ENCODE measurements at places on chromosomes 12 and 14.

DNA sequence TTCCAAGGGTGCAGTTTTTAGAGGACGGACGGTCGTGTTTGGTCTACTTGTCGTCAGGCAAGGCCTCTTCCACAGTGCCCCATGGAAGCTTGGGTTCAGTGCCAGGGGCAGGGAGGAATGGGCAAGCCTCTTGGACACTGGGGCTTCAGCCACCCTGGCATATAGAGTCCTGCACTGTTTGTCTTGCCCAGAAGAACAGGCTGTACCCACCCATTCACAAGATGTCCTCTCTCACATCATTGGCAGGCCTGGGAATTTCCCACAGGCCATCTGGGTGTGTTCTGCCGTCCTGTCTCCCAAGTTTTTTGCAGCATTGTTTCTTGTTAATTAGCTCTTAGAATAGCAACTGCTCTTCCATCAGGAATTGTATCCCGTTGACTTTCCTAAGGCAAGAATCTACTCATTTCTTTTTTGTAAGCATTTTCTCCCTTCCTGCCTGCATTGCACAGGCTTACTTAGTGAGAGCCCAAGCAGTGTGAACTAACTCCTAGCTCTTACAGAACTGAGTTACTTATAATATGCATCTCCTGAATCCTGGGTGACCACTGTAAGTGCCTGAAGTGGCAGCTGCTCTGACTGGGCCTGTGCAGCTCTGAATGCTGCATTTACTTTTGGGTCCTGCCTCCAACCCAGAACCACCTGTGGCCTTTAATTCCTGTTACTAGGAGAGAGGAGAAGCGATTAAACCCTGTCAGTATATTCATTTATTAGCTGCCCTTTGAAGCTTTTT is 149.4 kb upstream of the HIF1A start:
- DNase-seq = no peak

GRCh38 chr12:51921017-51921725 is 13.9 kb downstream of the ACVRL1 start:
- DNase-seq = no peak

- no peak for DNase-seq
Observed at GRCh38 chr12:63047146-63047545, 103.9 kb downstream of the AVPR1A start.

GRCh38 chr12:29228474-29229157 is 79.5 kb downstream of the FAR2 start:
- no peak for DNase-seq

- no peak for DNase-seq
Observed at GRCh38 chr12:114636723-114637480, 47.1 kb downstream of the TBX3 start.

DNA sequence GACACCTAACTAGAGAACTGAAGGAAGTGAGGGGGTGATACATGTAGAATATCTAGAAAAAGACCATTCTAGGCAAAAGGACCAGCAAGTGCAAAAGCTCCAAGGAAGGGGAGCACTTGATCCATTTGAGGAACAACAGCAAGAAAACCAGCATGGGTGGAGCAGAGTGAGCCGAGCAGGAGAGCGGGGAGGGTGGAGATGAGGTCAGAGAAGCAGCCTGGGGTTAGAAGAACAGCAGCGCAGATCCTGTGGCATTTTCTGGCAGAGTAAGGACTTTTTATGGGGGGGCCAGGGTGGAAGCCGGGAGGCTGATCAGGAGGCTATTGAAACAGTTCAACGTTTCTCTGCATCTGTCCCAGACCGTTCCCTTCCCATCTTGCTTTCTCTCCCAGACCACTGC is 24.5 kb upstream of the TMCC3 start:
- DNase-seq = no peak

- no peak for DNase-seq
Observed at GRCh38 chr12:132490422-132491137, 629 bp downstream of the FBRSL1 start.

GRCh38 chr12:106885541-106886249 is 70.0 kb upstream of the TMEM263 start:
- DNase-seq = no peak

- no peak for DNase-seq
Observed at GRCh38 chr12:63090716-63091115, 60.3 kb downstream of the AVPR1A start.

DNA sequence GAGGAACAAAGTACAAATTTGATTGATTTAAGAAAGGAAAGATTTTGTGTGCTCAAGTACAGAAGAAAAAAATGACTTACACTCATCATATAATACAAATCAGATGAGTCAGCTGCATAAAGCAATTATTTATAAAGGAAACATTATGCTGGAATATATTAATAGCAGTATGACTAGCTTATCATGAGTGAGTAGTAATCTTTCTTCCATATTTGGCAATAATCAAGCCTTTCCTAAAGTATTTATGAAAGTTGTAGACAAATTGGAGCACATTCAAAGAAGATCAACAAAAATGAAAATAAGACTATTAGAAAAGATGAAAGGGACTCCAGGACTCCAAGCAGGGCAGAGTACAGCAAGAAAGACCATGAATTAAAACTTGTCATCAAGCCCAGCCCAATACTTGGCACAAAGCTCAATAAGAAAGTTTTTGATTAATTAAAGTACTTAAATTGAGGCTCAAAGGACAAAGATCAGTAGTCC is 32.8 kb downstream of the CCER1 start:
- DNase-seq = peak; percentile 33

DNA sequence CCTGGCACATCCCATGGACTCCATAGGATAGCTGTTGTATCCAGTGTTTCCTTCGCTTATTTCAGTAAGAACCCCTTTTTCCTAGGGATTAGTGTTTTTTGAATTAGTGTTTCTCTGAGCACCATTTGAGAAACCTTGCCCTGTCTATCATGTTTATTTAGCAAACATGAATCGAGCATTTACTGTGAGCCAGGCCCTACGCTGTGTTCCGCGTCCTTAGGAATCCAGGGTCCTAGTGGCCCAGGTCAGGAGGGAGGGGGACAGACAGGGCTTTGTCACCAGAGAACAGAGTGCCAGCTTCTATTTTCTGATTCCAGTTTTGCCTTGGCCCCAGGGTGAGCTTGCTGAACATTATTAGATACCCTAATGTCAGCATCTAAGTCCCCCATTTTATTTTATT is 2.5 kb downstream of the TEAD4 start:
- DNase-seq = no peak

DNA sequence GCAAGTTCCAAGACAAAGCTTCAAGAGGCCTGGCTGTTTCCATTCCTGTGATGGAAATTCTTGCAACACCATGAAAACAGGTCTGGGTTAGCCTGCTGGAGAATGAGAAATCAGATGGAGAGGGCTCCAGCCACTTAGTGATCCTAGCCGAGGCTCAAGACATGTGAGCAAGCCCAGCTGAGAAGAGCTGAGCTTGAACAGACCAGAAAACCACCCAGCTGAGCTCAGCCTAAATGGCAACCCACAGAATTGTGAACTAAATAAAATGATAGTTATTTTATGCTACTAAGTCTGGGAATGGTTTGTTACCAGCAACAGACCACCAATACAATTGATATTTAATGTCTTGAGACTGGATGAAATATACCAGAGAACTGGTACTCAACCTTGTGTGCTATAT is 494.5 kb downstream of the RMST start:
- no peak for DNase-seq

GRCh38 chr14:29584992-29585391 is 342.7 kb downstream of the PRKD1 start:
- peak; percentile 71 for DNase-seq

DNA sequence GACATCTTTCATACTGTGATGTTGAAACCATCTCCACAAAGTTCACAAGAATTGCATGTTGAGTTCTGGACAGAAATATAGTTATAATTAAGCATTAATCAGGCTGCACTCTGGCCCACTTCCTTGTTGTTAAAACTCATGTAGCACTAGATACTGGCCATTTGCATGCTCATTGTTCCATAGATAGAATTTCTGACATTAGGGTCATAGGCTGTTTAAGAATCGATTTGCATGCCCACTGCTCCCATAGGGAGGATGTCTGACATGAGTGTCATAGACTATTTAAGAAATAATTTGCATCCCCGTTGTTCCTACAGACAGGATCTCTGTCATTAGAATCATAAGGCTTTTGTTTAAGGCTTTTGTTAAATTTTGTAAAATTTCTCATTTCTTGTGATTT is 50.2 kb downstream of the MYF5 start:
- no peak for DNase-seq

DNA sequence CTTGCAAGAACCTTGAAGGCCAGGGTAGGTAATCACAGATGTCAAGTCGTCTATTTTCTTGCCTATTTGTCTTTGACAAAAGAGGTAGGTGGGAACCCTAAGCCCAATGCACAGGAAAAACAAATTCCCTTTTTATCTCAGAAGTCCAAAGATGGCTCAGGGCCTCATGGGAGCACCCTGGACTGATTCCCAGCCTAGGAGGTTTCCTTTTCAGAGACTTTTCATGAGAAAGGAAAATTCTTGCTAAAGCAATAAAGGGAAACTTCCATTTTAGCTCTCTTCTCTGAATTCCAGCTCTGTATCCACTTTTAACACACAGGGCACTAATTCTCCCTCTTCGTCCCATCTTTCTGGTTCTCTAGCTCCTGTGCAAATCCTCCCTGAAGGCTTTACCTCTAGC is 1.2 kb downstream of the ZNF641 start:
- no peak for DNase-seq

GRCh38 chr14:103055695-103056094 is 1.7 kb downstream of the CDC42BPB start:
- no peak for DNase-seq

DNA sequence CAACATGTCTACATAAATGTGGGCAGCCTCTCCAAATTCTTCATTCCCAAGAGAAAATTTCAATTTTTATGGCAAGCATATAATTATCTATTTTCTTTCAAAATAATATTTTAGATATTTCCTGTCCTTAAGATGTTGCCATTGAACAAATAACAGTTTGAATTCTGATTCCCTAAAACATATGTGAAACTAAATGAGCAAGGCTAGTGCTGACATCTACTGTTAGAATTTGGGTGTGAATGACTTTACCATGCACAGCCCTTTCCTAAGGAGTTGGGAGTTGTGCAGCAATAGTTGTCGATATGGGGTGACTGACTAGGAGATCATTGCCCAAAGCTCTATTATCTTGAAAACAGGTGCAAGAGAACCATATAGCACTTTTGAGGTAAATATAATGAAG is 108.2 kb upstream of the SLC38A4 start:
- peak; percentile 41 for DNase-seq

GRCh38 chr12:31507966-31508365 is 83.0 kb downstream of the DENND5B start:
- DNase-seq = no peak

DNA sequence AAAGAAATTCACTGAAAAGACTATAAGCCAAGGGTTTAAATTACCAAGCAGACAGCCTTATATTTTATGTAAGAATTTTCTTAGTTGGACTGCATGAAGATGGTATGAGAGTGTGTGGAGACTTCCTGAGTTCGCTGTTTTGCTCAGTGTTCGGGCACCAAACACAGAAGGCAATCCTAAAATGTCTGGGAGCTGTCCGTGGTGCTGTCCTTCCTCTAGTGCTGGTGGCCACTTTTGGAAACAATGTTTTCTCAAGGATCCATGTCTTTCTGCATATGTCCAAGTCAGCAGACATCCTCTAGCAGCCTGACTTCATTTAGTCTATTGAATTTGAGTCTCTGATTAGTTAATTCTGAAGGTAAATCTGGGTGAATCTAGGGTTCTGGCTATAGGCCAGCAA is 135.8 kb downstream of the SLC8A3 start:
- DNase-seq = no peak

DNA sequence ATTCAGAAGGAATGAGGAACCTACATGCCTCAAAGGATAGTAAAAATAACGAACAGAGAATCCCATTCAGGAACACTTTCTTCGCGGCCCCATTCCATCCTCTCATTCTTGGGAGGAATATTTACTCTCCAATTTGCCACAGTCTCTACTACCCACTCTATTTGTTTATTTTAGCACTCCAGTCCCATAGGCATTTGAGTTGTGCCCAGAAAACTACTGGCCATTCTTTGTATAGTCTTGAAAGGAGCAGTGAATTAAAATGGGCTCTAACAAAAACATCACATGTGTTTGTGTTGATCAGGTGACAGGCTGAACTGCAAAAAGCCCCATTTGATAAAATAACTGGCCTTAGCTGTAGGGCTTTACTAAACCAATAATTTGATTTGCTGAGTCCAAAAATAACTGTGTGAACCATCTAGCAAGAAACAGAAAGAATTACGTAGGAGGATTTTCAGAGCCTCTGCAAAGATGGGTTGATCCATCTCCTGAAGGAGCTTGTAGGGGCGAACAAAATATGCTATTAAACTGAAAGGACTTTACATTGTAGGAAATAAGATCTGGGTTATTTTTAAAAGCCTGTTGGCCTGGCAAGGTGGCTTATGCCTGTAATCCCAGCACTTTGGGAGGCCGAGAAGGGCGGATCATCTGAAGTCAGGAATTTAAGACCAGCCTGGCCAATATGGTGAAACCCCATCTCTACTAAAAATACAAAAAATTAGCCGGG is 142.3 kb upstream of the CPNE8 start:
- DNase-seq = no peak

GRCh38 chr12:108004319-108004718 is 124.8 kb upstream of the WSCD2 start:
- DNase-seq = no peak

GRCh38 chr14:68099495-68100045 is 280.0 kb downstream of the RAD51B start:
- DNase-seq = no peak

GRCh38 chr14:105466531-105467248 is 7.9 kb upstream of the CRIP2 start:
- no peak for DNase-seq

- no peak for DNase-seq
Observed at GRCh38 chr14:76396714-76397187, 20.8 kb downstream of the ESRRB start.

DNA sequence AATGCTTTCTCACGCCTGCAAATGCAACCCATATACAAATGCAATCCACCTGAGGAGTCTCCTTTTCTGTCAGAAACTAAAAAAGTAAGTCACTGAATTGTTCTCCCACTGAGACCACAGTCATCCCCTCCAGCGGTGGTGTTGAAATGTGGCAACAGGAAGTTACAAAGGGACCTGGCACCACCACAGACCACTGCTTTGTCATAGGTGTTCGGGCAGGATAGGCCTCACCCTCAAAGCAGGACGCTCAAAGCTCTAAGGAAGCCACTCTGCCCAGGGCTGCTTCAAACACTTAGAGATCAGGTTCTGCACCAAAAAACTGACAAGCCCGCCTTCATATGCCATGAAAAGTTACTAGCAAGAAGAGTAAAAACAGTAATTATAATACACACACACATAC is 11.3 kb downstream of the PHLDA1 start:
- DNase-seq = no peak

GRCh38 chr12:130953771-130954543 is at the start of gene ADGRD1:
TSS of gene ADGRD1 (plus strand) at chr12:130953907. CDS start at chr12:130954466, 559 bp downstream.
- DNase-seq = no peak

- no peak for DNase-seq
Observed at GRCh38 chr12:105507311-105508038, 177.0 kb downstream of the C12orf75 start.

- no peak for DNase-seq
Observed at GRCh38 chr12:95731519-95731958, 59.0 kb downstream of the NTN4 start.

DNA sequence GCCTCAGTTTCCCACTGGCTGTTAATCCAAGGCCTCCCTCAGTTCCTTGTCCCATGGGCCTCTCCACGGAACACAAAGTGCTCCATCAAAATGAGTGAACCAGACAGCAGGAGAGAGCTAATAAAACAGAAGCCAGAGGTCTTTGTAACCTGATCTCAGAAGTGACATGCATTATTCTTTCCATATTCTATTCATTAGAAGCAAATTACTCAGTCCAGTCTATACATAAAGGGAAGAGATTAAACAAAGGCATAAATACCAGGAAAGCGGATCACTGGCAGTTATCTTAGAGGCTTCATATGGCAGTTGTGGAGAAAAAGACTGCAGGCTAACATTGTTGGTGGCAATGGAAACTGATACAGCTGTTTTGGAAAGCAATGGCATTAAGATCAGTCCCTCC is 170.6 kb upstream of the GARIN6 start:
- no peak for DNase-seq

Measured in AG09309 (cell line).